Hematopoietic multipotent progenitor cell treated with erythropoietin and hydrocortisone succinate and interleukin-3 and kit ligand, for 6 days (in vitro differentiated cells): ENCODE measurements at places on chromosomes 6 and 20.

- DNase-seq, result no peak
Measured at GRCh38 chr20:60011512-60012507, 53.6 kb downstream of the CDH26 start.

GRCh38 chr6:42786525-42786985, 4.7 kb downstream of the BICRAL start:
- DNase-seq, result no peak

GRCh38 chr20:44083220-44083933, 103.6 kb downstream of the JPH2 start:
- DNase-seq, result no peak

DNA sequence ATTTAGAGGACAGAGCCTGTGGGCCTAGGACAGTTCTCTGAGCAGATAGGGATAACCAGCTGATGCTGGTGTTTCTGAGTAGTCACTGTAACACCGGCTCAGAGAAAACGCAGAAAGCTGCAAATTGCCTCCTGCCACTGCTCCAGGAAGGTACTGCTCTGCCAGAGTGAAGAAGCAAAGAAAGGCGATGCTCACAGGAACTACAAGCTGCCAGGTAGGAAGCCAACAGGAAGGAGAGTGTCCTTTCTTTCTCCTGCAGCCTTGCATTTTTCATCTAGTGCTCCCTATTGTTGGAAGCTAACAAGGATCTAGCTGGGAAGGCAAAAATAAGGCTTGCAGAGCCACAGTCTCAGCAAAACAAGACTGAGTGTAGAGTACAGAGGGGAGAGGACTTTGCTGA, 70.7 kb upstream of the RAB32 start:
- no peak for DNase-seq

GRCh38 chr6:5566718-5567117, 305.4 kb downstream of the FARS2 start:
- DNase-seq, result no peak

DNA sequence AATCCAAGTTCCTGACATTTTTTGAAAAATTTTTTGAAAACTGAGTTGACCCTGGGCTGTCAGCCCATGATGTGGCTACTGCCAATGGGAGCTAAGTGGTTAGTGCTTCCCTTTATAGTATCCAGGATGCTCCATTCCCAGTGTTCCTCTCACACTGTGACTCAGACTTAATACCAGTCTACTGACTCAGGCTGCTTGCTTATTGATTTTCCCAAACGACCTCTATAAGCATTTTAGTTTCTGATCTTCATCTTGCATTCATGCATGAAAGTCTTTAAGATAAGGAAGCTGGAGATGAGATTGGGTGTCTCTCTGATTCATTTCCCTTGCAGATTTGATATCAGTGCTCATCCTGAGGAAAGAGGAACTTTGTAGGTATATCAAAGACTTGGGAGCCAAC, 560.0 kb downstream of the TBC1D32 start:
- DNase-seq, result no peak

DNA sequence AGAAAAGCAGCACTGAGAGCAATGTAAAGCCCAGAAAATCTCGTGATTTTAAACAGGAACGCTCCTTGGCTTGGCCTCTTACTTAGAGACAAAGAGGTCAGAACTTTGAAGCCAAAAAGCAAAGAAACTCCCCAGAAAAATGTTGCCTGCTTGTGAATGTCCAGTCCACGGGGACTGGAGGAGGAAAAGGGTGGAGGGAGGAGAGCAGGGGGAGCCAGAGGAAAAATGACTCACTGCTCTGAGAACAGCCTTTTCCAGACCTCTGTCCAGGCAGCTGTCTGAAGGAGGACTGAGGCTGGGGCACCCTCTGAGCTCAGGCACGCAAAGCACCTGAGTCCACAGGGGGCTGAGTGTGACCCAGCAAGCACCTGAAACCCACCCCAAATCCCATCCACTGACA, 64.7 kb downstream of the TRAM2 start:
- DNase-seq, result no peak

DNA sequence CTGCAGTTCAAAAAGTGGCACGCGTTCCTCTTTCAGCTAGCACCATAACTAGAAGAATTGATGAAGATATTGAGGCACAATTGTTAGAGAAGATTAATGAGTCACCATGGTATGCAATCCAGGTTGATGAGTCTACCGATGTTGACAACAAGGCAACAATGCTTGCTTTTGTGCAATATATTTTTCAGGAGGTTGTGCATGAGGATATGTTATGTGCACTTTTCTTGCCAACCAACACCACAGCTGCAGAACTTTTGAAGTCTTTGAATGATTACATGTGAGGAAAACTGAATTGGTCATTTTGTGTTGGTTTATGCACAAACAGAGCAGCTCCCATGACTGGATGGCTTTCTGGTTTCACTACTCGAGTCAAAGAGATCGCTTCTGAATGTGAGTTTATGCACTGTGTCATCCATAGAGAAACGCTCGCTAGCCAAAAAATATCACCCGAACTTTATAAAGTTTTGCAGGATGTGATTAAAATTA, 129.3 kb upstream of the SLC24A3 start:
- DNase-seq, result no peak

GRCh38 chr6:159833556-159833955, 33.5 kb downstream of the PNLDC1 start:
- no peak for DNase-seq
